ENCODE measurements at places on chromosomes 5 and 9.

GRCh38 chr9:103152473-103152872, 157.3 kb downstream of the CYLC2 start:
- DNase-seq, result no peak

DNA sequence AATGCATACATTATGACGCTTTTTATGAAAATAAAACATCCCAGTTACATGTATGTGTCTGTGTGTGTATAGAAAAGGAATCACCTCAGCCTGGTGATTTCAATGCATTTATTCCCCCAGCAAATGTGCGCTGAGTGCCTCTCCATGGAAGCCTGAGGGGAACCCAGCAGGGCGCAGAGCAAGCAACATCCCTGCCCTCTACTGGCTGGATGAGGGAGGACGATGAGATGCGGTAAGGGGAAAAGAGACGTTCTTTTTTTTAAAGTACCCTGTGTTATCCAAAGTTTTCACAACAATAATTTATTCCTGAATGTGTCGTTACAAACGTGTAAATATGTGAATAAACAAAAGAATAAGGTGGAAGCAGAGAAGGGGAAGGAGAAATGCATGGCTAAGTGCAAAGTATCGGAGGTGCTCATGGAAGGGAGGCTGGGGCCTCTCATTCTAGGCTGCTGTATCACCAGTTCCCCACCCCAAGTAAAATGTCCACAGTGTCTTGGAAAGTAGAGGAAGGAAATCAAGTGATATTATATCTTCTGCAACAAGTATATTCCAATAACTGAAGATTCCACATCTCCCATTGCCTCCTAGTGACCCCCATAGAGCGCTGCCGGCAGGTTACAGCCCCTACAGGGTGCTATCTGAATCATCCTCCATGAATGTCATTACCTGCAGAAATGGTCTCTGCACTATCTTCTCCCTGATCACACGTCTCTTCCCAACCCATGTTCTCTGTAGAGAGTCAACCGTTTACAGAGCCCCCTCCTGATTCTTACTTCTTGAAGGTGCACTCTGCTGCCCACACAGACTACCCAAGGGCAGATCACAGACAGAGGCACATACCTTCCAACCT, 13.0 kb upstream of the ABLIM3 start:
- no peak for DNase-seq

DNA sequence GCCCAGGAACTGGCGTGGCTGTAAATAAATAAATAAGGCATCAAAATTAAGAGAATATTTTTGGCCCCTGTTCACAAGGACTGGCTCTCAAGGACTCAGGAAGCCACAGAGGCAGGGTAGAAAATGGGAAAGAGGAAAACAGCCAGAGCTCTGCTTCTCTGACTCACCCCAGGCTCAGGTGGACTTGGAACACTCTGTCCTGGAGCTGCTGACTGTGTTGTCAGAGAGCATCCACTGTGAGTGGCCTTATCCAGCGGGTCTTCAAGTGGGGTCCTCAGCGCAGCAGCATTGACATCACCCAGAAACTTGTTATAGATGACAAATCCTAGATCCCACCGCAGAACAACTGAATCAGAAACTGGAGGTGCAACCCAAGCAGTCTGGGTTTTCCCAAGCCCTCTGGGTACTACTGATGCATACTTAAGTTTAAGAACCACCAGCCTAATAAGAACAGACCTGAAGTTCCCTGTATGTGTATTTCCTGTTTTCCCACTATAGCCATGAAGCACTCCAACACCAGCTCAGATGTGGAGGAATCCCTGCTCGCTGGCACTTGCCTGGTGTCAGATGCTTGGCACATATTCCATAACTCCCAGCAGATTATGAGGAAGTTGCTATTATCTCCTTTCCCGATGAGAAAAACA, 20.5 kb downstream of the ADRA1B start:
- DNase-seq, result no peak

GRCh38 chr5:4384649-4385048, 755.5 kb upstream of the ADAMTS16 start:
- DNase-seq, result no peak

GRCh38 chr5:651296-652022, 39.3 kb downstream of the CEP72 start:
- DNase-seq, result no peak

GRCh38 chr5:154518438-154518867, 40.4 kb upstream of the HAND1 start:
- DNase-seq, result no peak

DNA sequence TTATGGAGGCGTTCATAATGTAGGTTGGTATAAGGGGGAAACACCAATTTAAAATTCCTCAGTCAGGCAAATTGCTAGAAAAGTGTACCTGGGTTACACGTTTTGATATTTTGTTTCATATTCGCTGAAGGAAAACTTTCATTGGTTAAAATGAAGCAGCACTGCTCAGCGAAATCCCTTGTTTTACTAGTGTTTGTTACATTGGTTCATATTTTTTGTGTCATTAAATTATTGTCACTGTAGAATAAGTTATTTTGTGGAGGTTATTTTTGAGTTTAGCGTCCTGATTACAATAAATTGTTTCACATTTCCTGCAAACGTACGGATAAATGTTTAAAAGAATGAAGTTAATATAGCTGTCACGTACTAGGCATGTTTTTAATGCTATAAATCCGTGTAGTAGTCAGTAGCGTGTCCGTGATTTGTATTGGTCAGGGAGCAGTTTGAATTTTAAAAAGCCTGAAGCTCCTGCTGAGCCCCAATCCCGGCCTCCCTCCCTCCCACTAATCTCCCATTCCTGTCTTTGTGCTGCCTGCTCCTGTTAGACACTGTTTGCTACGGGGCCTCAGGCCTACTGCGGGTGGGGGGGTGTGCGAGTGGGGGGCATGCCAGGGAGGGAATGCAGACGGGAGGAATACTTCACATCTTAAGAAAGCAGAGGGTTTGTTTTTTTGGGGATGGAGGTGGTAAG, 2.0 kb downstream of the NIPBL start:
- DNase-seq, result no peak

- no peak for DNase-seq
These were observed 142.9 kb downstream of the SLCO4C1 start for GRCh38 chr5:102153003-102153759.

- DNase-seq, result no peak
These were observed 165.6 kb downstream of the YTHDC2 start for GRCh38 chr5:113678924-113679575.

- DNase-seq, result no peak
These were observed 48.9 kb downstream of the CXXC5 start for GRCh38 chr5:139696894-139697658.

- no peak for DNase-seq
These were observed 28.3 kb downstream of the ADAMTS2 start for GRCh38 chr5:179316982-179317381.

DNA sequence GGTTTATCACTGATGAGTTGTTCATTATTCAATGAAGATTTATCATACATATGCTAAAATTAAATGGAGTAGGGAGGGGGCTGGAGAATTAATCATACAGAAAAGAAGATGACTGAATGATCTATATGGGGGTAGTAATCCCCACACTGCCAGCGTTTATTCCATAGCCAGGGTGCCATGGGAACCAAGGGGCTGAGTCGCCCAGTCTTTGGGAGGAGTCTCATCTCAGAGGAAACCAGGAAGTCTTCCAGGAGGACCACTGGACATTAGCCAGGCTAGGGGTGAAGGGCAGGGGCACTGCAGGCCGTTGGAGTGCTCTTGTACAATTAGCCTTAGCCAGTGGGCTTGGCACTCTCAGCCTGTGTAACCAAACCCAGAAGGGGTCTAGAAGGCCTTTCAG, 226.5 kb downstream of the ARL15 start:
- no peak for DNase-seq

DNA sequence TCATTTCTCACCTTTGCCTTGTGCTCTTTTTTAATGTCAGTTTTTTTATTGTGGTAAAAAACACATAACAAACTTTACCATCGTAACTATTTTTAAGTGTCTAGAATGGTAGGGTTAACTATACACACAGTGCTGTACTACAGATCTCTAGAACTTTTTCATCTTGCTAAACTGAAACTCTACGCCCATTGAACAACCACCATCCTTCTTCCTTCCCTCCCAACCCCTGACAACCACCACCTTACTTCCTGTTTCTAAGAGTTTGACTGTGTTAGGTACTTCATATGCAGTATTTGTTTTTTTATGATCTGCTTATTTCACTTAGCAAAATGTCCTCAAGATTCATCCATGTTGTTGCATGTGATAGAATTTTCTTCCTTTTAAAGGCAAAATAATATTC, 54.9 kb downstream of the PSAT1 start:
- DNase-seq, result no peak

DNA sequence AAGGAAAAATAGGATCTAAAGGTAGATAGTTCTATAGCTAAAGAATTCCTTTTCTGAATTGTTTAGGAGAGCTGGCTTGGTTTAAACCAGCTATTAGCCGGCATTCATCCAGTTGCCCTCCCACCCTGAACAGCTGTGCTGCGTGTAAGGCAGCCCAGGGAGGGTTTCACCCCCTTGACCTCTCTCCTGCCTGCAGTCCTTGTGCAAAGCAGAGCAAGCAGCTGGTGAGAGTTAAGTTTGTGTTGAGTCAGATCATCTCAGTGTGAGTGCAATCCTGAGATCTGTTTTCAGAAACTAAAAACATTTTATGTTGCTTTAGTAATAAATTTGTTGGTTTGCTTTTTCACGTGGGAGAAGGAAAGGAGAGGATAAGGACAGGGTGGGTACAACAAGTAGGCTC, 13.0 kb downstream of the SLC25A25 start:
- DNase-seq, result no peak
